ENCODE measurements at places on chromosomes 6 and 20. TPM values are rescaled to one million over a fixed set of nuclear protein-coding genes. Genes with fewer than 3 reads are reported as not detected.

DNA sequence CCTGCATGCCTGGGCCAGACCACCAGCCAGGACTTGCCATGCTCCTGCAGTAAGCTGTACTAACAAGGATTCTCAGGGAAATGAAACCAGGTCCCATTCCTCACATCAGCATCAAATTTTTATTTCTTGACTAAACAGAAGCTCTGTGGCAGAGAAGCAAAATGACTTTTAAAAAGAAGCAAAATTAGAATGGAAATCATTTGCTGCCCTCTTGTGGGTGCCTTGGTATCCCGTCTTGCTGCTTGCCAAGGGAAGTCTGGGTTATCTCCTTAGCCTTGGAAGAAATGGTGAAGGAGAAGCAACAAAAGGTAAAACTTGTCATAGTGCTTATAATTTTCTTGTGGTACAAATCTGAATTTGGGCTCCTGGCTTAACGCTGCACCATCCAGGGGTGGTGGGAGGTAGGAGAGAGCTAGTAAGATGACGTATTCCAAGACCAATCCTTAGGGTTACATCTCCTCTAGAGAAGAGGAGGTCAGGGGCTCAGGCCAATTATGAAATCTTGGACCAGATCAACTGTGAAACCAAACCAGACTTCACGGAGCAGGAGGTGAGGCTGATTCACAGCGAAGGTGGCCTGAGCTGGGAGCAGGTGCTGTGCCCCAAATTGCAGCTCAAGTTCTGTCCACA, 107.5 kb downstream of the FAXC start:
- DNase-seq, result peak; percentile 55

- DNase-seq, result no peak
These were observed 118.8 kb downstream of the ADTRP start for GRCh38 chr6:11659757-11660156.

DNA sequence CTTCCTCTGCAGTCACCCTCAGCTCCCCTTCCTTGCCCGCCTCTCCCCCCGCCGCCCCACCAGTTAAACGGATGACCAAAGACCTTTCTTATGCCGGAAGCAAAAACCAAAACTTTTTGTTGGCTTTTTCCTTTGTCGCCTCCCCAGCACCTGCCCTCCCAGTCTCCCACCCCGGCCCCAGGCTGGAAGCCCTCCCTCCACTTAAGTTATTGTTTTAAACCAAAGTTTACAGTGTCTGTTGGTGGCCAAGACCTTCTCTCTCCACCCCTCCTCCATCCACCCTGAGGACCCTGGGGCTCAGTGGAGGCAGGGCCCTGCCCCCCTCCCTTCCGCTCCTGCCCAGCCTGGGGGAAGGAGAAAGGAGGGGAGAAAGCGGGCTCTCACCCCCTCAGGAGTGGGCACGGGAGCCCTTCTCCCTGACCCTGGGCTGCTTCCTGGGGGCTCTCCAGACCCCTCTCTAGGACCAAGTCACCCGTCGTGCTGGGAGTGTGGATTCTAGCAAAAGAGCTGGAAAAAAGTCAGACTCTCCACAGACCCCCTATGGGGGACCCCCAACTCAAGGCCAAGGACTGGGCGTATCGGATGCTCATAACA, 38.3 kb upstream of the MDFI start:
- no peak for DNase-seq

GRCh38 chr6:107673076-107673494, 151.0 kb downstream of the SCML4 start:
- no peak for DNase-seq

GRCh38 chr20:6588296-6588695, 179.2 kb upstream of the BMP2 start:
- peak; percentile 79 for DNase-seq

DNA sequence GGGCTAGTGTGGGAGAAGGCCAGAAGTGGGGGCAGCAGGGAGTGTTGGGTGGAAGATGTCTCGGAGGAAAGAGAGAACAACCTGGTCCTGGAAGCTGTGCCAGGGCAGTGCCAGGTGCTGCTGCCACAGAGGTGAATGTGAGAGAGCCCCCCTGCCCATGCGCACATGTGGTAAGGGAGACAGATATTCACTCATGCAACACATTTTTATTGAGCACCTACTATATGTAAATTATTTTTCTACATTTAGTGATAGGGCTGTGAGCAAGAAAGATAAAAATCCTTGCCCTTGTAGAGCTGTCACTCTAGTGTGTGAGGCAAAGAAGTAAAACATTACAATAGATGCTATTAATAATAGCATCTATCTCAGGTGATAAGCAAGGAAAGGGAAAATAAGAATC, 471 bp downstream of the CLPSL1 start:
- no peak for DNase-seq

DNA sequence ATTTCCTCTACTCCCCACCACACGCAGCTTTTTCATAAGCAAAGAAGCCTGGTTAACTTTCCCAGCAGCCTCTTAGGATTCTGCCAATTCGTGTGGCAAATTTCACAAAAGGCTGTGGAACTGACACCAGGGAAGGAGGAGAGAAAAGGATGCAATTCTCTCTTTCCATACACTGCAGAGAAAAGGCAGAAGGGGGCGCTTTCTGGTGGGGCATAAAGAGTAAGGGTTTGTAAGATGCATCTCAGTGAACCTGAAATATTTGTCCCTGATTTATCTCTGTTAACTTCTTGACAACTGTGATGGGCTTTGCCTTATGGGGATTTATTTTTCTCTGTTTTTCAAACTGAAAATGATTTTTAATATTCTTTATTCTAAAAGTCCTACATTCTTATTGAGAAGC, 45.5 kb upstream of the GLP1R start:
- peak; percentile 25 for DNase-seq

WFDC2 gene
- not detected for total RNA-seq

Measured in PC-3 (cell line).